T47D (cell line): ENCODE measurements at places on chromosomes 4 and X.

- DNase-seq = no peak
Observed at GRCh38 chr4:11724731-11725130, 296.0 kb upstream of the HS3ST1 start.

GRCh38 chr4:185895351-185895750 is 83.4 kb upstream of the SORBS2 start:
- no peak for DNase-seq

GRCh38 chr4:36142504-36142903 is 101.8 kb downstream of the ARAP2 start:
- DNase-seq = no peak

GRCh38 chrX:23902419-23902818 is 5.3 kb downstream of the APOO start:
- DNase-seq = peak; percentile 80

- no peak for DNase-seq
Observed at GRCh38 chr4:73404042-73404441, at the start of gene ALB. Gene ALB (plus strand): TSS chr4:73404287. CDS start chr4:73404328, 41 bp downstream.

GRCh38 chr4:57039345-57039744 is 60.6 kb downstream of the POLR2B start:
- DNase-seq = no peak

DNA sequence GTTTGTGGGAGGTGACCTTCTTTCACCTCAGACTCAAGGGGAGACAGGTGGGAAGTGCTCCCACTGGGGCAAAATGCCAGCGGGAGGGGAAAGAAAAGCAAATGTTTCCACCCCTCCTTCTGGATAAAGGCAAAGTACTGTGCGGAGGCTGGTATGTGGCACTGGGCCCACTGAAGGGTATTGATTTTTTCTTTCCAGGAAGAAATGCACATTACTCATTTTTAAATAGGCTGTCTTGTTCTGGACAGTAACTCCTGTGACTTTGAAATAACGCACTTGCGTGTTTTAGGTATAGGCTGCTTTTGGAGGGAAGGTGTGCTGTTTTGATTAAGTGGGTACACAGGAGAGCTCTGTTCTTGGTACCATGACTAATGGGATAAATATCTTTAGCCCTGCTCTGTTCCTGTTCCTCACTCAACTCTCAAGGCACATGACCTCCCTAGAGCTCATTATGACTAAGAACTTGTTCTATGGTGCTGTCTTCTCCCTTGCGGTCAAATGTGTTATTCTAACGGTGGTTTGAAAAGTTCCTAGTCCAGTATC is 40.7 kb upstream of the MBTPS2 start:
- DNase-seq = no peak

DNA sequence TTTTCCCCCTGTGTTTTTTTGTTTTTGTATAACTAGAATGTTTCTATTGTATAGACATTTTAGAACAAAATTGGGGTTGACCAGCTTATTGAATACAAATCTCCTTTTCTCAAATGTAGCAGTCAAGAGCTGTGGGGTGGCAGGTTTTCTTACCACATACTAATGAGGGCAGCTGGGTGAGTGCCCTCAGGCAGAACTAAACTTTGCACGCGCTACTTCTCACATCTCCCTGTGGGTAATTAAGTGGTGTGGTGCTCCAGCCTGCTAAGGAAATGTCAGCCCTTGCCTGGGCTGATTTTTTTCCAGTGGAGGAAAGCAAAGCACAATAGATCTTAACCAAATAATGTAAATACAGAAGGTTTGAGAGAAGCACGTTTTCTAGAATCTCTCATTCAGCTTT is 717.6 kb upstream of the TENM3 start:
- no peak for DNase-seq

GRCh38 chr4:186724058-186724863 is 605 bp upstream of the FAT1 start:
- DNase-seq = no peak
